ENCODE measurements at places on chromosomes 2 and 18.

DNA sequence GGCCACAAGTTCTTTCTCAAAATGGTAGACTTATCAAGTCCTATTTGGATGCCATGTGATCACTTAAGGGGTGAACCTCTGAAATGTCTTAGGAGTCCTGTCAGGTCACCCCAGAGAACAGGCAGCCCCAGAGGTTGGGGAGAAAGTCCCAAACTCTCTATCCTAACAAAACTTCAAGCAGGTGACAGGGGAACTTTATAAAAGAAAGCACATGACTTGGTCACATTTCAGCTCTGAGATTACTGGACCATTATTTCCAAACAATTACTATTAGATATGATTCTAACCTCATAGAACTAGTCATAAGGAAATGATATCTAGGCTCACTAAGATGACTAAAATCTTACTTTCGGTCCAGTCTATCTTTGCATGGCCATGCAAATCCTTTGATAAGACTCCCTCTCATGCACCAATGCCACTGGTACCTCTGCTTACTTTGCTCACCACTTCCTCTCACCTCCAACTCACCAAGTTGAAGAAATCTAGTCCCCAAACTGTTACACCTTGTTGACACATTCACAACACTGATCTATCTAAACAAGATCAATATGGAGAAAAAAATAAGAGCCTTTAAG, 107.0 kb downstream of the GALNT14 start:
- DNase-seq, result no peak

- DNase-seq, result no peak
Measured at GRCh38 chr2:110637093-110637492, 40.8 kb downstream of the BUB1 start.

DNA sequence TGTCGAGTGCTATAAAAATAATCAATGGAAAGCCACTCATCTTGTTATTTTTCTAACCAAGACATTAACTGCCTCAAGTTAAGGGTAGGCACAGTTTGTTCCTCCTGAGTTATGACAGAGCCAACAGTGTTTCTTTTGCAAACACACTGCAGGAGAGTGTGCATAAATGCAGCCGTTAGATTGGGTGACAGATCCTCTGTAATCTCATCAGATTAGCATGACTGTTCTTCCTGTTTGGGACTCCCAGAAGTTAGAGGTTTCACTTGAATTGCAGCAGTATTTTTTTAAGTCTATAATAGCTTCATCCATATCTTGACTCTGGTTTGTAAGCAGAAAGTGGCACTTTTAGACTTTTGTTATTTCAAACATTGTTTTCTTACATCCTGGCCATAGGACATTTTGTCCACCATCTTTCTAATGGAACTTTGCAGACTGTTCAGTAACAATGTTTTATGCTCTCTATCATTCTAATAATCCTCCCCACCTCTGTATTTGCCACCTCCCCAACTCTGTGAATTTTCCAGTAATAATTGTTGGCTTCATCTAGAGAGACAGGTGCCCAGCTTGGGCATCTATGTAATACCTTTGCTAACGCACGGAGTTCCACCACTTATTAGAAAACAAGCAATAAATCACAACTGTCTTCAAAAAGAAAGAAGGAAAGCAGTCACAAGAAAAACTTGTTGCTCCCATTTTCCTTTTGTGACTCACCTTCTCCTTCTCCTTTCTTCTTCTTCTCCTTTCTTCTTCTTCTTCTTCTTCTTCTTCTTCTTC, 560.0 kb downstream of the ADCYAP1 start:
- DNase-seq, result no peak

DNA sequence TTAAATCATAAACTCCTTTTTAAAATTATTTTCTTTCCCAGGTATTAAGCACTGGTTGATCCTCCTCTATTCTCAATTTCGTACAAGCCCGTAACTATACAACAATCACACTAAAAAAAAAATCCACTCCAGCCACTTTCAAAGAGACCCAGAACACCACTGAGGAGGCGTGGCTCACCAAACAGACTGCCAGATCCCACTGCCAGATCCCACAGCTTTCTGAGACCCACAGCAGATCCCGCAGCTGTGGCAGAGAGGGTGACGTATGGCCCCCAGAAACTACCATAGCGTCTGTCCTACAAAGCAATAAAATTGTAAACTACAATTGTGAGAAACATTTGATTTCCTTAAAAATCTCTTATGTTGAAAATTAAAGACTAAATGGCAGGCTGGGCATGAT, 230.7 kb upstream of the PXDN start:
- no peak for DNase-seq

DNA sequence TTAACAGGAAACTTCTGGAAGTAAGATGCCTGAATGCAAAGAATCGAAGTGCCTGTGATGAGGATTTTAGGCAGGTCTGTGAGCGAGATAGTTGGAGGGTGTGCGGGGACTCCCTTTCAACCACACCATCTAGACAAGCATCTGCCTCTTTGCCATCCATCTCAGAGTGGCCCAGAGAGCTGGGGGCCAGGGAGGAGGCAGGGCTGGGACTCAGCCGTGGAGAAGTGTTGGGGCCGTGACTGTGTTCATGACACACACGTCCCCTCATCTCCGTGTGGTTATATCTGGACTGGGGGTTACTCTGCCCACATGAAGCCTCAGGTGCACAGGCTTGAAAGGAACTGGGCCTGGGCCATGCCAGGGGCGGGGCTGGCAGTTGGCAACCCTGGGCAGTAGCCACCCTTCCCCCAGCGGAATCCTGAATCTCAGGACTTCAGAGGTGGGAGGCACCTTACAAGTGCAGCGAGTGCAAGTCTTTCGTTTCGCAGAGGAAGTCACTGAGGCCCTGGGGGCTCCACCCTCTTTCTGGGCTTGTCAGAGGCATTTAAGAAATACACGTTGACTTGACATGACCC, 112.5 kb downstream of the SLC4A3 start:
- no peak for DNase-seq

DNA sequence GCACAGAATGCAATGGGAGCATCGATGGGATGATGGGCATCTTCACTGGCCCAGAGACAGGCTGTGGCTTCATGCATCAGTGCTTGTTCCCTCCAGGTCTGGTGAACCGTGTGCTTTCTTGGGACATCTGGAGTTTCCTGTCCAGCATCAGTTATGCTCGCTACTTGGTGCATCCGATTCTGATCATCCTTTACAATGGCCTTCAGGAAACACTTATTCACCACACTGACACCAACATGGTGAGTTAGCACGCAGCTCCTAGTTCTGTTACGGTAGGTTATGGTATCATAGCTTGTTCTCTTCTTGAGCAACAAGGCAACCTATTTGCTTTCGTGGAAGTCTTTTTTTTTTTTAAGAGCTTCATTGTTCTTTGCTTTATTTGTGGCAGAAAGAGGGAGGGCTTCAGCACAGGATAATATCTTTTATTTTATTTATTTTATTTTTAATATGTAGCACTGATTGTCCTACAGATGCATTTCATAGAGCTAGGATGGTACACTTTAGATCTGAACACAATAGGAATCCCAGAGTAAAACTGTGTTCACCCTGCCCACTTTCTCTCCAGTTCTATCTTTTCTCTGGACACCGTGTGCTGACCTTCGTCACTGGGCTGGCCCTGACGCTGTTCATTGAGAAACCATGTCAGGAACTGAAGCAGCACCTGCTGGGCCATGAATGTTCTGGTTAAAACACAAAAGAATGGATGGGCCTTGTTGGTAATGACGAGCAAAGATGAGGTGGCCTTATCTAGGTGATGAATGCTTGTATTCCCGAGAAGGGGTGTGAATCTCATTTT, 71.2 kb upstream of the SEC11C start:
- DNase-seq, result no peak

DNA sequence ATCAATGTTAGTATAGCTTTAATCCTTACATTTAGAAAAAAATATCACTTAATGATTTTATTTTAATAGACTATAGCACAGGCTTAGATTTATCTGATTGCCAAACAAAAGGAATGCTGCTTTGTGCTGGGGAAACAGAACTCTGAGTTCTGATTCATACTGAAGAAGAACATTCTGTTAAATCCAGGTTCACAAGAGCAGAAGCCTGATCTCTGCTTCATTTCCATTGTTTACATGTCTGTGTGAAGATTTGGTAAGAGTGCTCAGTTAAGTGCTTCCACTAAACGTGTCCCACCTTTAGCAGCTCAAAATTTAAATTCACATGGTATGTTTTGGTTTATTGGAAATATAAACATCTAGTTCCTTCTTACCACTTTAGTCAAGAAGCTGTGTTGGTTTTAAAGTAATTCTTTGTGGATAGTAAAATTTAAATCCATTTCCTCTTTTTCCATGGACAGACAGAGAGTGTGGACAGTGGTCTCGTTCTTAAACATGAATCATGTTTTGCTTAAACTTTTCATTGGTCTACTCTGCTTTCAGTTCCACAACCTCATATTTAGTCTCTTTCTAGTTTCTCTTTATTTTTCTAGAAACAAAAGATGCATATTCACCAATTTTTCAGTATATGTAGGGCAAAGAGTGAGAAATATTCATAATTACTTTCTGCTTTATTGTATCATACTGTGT, 59.1 kb downstream of the NYAP2 start:
- no peak for DNase-seq

All from CD8-positive, alpha-beta T cell (primary cell).